Activated naive CD4-positive, alpha-beta T cell treated with anti-CD3 and anti-CD28 coated beads, Interleukin-2, amount 50 U/mL, for 72 hours (primary cell): ENCODE measurements at places on chromosomes 13 and 19. TPM values are rescaled to one million over a fixed set of nuclear protein-coding genes. Genes with fewer than 3 reads are reported as not detected.

The ZNF780A gene
- 12.7 TPM for total RNA-seq

The ALKBH7 gene
- 33.9 TPM for total RNA-seq

The PEG3 gene
- not detected for total RNA-seq

The CLEC17A gene
- 0.16 TPM for total RNA-seq

The CPAMD8 gene
- total RNA-seq, result 0.19 TPM

The NKPD1 gene
- total RNA-seq, result 0.14 TPM
